ENCODE measurements at places on chromosomes 5 and 9.

DNA sequence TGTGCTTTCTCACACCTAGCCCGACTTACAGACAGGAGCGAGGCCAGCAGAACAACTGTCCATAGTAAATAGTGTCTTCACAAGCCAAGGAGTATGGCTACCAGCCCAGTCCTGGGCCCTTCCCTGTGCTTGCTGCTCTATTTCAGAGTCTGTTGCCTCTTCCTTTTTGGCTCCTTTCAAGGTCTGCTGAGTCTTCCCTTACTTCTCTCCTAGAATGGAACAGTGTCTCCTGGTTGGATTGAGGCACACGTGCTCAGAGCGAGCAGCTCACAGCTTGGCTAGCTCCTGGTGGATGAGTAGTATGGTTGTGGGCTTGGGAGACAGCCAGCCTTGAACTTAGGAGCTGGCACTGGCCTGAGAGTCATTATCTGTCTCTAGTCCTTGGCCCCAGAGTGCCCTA, 72.8 kb downstream of the TLE4 start:
- no peak for DNase-seq

GRCh38 chr9:112531666-112532282, 45.1 kb downstream of the KIAA1958 start:
- DNase-seq = no peak

DNA sequence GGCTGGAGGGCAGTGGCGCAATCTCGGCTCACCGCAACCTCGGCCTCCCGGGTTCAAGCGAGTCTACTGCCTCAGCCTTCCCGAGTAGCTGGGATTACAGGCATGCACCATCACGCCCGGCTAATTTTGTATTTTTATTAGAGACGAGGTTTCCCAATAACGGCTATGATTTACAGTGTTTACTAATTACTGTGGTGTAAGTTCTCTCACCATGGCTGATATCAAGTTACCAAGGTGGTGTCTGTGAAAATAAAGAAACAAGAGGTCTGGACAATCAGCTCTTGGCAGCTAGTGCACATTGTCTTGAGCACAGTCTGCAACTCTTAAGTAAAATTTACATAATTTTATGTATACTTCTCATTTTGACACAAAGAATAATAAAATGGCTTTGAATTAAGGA, 385.5 kb upstream of the COX7C start:
- DNase-seq = no peak

DNA sequence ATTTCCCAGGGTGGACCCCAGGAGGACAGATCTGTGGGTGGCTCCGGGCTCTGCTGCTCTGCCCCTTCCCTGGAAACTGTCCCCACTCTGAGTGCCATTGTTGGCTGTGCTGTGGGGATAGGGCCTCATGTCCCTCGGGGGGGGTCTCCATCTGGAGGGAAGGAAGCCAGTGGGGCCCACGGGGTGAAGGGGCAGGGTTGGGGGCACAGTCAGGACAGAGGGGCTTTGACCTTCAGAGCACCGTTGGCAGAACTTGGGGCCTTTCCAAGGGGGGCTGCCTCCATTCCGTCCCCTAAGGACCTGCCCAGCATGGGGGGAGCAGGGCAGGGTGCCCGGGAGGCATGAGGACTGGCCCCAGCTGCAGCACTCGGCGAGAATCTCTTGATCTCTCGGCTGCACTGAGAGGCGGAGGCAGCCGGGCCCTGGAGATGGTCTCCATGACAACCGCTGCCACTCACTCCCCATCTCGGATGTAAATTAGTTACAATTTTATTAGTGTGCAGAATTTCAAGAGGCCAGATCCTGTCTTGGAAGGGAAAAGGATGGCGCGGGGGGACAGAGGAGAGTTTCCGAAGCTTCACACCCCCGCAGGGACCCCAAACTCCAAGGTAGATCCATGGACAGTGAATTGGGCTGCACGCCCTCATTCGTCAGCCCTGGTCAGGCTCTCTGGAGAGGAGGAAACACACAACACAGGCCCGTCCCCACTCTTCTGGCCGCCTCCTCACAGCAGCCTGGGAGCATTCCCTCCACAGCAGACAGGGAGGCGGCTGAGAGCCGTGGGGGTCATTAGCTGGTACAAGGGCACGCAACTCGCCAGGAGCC, 216.2 kb upstream of the IER5L start:
- DNase-seq = no peak

DNA sequence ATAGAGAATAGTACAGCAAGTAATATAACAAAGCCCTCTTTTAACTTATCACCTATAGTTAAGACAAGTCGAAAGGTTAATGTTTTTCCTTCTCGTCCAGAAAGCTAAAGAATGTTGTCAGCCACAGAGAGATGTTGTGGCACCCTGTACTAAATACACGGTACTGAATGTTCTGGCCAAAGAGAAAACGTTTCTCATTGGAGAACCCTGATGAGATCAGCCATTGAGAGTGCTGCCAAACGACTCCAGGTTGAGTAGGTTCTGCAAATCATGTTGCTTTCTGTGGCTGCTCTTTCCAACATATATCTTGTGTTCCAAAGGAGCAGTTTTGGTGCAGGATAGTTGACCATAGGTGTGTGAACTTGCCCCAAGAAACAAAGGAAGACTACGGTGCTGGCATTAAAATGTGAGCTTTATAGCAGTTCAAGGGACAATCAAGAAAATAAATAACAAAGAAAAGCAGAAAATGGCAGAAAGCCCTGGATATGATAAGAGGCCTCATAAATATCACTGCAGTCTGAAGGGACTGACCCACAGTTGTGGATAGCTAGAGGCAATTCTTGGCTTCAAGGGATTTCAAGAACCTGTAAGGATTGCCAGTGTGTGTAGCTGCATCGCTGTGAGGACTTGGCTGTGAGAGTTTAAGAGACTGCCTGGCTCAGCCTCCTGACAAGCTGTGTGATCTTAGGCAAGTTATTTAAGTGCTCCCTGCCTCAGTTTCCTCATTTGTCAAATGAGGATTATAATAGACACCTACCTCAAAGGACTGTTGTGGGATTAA, 102.7 kb downstream of the ARHGEF28 start:
- DNase-seq = no peak

GRCh38 chr9:15509931-15510788, 610 bp downstream of the PSIP1 start:
- peak; percentile 31 for DNase-seq

GRCh38 chr9:130785053-130785452, 50.0 kb upstream of the ABL1 start:
- DNase-seq = no peak

DNA sequence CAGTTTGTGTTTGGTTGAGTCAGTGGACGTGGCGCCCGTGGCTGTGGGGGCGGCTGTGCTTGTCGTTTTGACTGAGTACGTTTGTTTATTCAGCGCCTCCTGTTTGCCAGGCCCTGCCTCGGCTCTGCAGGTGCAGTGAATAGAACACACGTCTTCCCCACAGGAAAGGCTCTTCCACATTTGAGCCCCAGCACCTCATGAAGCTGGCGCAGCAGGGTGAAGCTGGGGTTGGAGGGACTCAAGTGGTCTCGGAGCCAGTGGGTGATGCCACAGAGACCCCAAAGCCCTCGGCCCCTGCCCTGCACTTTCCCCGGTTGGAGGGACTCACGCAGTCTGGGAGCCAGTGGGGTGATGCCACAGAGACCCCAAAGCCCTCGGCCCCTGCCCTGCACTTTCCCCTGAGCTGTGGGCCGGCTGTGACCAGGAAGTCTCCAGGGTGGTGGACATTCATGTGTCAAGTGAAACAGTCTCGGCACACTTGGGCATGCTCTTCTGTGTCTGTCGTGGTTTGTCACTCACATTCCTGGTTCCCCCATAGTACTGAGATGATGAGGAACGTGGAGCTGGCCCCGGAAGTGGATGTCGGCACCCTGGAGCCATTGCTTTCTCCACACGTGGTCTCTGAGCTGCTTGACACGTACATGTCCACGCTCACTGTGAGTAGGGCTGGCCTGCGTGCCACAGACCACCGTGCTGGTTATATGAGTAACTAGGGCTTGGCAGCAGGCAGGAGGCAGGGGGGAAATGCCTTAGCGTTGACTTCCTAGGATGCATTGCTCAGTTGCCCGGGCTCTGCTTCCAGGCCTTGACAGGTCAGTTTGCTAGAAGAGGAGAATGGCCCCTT, 13.6 kb downstream of the EXOC3 start:
- no peak for DNase-seq

DNA sequence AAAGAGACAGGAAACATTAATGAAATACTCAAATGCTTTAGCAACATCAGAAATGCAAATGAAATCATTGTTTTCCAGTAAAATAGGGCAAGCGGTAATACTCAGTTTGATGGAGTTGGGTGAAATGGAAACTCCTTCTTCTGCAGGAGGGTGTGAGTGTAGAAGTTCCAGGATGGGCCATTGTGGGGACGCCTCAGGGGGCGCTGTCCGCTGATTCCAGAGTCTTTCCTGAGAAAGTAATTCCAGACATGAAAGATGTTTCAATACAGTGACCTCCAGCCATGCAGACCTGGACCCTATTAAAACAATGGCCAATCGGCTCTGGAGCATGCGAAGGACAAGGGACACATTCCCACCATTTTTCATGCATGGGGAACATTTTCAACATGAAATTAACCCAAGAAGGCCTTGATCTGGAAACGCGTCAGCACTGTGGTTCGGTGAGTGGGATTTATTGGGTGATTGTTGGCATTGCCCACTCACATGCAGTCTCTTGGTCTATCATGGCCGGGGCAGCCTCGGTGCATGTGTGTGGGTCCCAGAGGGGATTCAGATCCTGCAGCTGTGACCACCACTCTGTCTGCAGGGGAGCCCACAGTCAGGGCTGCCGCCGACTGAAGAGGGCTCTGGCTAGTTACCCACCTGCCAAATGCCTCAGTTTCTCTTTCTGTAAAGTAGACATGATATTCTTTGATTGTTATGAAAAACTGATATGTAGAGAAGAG, 132.6 kb upstream of the IRX4 start:
- DNase-seq = no peak

GRCh38 chr5:171454549-171454948, 35.1 kb downstream of the FGF18 start:
- no peak for DNase-seq
